ENCODE measurements at places on chromosomes 2 and 18.

GRCh38 chr2:230319211-230319862 is 7.7 kb upstream of the SP140L start:
- DNase-seq = peak; percentile 99

DNA sequence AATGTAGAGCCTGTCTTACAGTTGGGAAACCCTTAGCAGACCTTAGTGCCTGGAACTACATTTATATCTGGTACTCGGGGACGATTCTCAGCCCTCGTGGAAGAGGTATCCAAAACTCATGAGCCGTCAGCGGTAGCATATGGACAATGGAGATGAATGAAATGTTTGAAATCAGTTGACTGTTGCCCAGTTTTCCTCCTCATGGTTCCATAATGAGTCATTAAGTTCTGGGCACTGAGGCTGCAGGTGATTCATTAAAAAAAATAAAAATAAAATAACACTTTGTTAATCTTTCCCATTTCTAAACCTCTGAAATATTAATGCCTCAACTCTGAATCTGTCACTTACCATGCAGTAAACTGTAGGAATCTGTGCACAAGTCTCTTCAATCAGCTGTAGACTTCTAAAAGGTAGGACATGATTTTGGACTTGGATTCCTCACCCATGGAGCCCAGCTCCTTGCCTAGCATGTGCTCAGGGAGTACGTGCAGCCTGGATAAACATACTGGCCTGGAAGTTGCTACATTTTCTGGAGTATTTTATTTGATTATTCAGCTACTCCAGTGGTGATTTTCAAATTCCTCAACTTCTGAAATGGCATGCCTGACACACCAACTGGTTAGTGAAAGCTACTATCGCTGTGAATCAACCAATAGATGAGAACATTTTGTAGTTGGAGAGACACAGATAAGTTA is 979.2 kb downstream of the CNTNAP5 start:
- no peak for DNase-seq

DNA sequence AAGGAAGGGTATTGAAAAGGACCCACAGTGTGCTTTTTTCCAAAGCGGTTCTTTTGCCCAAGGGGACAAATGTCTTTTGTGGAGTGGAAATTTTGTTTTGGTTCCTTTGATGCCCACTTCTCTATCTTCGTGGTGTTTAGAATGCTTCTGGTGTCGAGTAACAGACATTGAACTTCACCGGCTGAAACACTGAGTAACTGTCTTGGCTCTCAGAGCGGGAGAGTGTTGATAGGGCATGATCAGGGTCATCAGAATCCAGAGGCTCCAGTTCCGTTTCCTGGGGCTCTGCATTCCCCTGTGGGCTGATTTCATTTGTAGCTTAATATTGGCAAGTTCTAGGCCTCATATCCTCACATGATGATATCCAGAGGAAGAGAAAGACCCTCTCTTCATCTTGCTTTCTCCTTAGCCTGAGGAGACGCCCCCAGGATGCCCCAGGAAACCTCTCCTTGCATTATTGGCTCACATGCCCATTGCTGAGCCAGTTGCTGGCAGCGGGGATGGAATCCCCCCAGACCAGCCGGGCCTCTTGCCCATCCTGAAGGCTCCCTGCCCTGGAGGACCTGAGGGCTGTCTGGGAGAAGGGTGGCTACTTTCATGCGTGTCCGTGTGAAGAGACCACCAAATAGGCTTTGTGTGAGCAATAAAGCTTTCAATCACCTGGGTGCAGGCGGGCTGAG is 27.9 kb upstream of the AGFG1 start:
- no peak for DNase-seq

GRCh38 chr2:74391209-74391579 is 11.1 kb upstream of the DCTN1 start:
- DNase-seq = no peak

GRCh38 chr2:224820283-224820991 is 104.3 kb upstream of the CCDC195 start:
- no peak for DNase-seq

- no peak for DNase-seq
Observed at GRCh38 chr2:109429567-109430328, 184.0 kb downstream of the SEPTIN10 start.

DNA sequence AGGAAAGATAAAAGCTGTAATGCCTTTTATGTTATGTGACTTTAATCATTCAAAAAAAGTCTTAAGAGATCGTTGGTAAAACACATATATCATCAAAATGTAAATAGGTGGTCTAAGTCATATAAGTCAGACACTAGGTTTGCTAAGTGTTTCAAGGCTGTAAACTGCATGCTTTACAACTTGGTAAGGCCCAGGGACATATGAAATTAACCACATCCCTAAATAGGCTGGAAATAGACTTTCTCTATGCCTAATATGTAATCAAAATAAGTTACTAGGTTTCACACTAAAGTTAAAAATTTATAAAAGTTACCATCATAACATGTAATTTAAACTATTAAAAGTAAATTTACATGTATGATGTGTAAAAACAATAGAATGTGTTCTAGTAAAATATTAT is 946.3 kb upstream of the LRATD1 start:
- DNase-seq = no peak

DNA sequence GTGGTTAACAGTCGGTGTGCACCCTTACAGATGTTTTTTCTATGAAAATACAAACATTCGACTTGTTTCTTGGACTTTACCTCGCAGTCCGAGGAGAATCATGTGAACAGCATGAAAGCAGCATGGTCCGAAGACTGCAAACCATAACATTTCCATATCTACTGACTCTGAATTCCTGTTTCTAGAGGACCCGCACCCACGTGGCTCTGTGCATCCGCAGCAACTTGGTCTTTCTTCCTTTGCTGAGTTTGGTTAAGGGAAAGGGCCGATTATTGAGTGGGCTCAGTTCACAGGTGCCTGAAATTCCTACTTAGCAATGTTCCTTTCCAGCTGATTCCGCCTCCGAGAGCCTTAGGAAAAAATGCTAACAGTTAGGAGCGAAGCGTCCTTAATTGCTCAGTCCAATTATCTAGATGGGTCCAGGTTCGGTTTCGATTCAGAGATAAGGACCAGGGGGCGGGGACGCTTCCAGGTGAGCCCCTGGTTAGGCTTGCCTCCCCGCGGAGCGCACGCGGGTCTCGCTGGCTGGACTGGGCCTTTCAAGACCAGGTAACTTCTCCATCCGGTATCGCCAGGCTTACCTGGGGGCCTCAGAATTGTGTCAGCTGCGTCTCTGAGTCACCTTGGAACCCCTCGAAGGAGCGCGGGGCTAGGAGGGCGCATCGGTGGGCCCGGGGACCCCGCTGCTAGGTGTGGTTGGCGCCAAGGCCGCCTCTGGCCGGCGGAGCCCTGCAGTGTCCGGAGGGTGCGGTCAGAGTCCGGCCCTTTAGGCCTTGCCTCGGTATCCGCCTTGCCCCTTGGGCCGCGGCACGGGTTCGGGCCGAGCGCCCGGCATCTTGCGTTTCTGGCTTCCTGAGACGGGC is 1.1 kb upstream of the B3GNT2 start:
- no peak for DNase-seq

GRCh38 chr18:64116571-64117175 is 32.2 kb downstream of the LINC00305 start:
- no peak for DNase-seq

GRCh38 chr2:45220227-45220626 is 211.0 kb upstream of the SIX2 start:
- no peak for DNase-seq

DNA sequence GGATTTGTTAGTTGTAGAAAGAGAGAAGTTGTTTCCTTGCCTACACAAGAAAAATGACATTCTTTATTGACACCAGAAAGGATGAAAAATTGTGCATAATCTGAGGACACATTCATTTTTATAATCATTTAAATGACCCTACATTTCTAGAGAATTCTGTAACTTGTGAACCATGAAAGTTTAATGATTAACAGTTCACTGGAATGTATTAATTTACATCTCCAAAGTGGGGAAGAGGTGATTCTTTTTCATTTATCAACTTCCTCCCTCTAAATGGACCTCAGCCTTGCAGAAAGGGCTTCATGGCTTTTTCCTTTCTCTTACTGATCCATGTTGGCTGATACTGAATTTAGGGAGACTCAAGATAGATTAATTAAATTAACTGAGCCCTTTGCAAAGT is 565.2 kb upstream of the LINC00305 start:
- no peak for DNase-seq

- no peak for DNase-seq
Observed at GRCh38 chr18:43777636-43778304, 500.5 kb upstream of the SYT4 start.

GRCh38 chr2:46722142-46722541 is 193.5 kb downstream of the MCFD2 start:
- no peak for DNase-seq

DNA sequence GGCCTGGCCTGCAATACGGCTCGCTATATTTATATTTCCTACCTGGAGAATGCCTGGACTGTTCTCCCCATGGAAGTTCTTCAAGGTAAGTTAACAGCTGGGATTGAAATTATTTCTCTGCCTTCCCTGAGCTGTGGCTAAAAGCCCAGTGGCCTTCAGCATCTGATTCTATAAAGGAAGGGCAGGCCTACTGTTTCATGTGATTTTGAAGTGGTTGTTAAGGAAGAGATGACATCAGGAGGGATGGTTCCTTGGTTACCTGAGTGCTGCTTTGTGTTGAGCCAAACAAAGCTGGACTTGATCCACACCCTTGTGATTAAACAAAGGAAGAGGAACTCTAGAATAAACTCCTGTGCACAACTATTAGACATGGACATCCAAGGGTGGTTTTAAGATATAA is 61.6 kb downstream of the MFSD6 start:
- no peak for DNase-seq

- no peak for DNase-seq
Observed at GRCh38 chr2:6475155-6475940, 390.4 kb downstream of the CMPK2 start.

GRCh38 chr2:165648801-165649200 is 145.2 kb downstream of the GALNT3 start:
- no peak for DNase-seq

- no peak for DNase-seq
Observed at GRCh38 chr2:23486684-23487075, 101.7 kb downstream of the KLHL29 start.

GRCh38 chr2:61221819-61222218 is 59.8 kb downstream of the C2orf74 start:
- DNase-seq = no peak

GRCh38 chr18:58911766-58912165 is 47.1 kb downstream of the ZNF532 start:
- no peak for DNase-seq

Data from Jurkat, Clone E6-1 (cell line).